ENCODE measurements at places on chromosomes 6 and 20.

DNA sequence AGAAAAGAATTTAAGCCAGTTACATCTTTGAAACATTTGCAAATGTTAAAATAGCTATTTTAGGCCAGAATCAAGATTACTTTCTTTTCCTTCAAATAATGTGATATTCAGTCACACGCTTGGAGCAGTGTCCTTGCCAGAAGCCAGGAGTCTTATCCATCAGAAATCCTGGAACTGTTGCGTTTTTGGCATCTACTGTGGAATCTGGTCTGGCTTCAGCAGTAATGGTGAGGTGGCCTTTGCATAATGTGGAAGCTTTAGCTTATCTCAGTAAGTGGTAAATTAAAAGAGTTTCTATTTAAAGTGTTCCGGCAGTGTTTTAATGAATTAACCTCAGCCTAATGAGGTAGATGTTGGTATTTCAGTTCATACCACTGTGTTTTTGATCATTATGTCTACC is 97.6 kb downstream of the FIG4 start:
- DNase-seq, result no peak

GRCh38 chr6:143684486-143684885 is 6.7 kb downstream of the PHACTR2 start:
- no peak for DNase-seq

DNA sequence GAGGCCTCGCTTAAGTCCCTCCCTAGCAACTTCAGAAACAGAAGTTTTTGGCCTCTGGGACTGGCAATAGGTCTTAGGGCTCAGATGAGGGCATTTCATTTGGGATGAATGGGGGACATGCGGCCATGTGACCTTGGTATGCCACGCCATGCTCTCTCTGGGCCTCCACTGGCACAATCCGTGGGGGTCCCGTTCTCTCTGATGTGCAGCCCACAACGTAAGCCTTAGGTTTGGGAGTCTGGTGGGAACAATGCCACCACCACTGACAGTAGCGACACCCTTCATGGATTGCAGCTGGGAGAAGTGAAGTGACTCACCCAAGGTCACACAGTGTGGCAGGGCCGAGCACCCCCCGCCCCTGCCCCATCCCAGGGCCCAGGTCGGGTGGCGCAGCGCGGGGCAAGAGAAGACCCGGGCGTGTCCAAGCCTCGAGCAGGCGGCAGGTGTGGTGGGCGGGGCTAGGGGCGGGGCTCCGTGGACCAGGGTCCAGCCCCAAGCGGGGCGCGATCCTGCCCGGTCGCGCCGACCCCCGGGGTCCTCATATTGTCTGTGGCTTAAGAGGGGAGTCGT is 864 bp upstream of the CEBPB start:
- DNase-seq, result no peak

DNA sequence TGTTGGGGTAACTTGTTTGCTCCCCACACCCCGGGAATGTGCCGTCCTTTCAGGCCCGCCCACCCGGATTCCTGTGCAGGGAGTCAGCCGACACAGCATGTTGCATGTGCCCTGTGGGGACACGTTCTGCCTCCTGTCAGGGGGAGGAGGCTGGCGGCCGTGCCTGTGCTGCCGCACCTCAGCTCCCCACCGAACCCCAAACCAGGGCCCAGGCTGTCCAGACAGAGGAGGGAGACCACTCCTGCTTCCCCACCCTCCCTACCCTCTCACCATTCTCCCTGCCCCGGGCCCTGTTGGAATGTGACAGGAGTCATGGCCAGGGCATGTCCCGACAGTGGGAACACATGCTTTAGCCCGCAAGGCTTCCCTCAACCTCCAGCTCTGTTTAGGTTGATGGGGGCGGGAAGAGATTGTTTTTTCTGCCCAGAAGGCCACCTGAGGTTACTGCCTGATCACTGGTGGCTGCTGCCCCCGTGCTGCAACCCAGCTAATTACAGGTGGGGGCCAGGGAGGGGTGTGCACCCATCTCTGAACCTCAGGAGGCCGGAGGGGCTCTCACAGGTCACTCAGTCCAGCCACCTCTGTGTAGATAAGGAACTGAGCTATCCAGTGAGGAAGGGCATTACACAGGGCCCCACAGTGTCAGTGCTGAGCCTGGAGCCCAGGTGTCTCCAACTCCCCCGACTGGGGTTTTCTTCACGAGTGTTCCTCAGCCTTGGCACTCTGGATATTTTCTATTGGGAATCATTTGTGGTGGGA is 13.6 kb downstream of the LRRC73 start:
- DNase-seq, result no peak

GRCh38 chr20:57747861-57748481 is 38.2 kb upstream of the PMEPA1 start:
- no peak for DNase-seq

DNA sequence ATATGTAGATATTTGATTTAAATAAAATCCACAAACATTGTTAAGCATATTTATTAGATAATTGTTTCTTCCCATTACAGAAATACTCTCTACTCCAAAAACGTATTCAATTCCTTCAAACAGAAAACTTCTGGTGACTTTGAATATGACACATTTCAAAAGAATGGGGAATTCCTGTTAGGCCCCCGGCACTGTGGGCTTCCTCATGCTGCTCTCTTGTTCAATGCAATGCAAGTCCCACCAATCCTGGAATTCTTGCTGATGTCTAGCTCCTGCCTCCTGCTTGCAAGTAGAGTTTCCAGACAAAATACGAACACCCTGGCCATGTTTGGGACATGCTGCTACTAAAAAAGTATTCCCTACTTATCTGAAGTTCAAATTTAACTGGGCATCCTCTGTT is 544.1 kb downstream of the QKI start:
- no peak for DNase-seq

GRCh38 chr6:71045296-71045695 is 88.4 kb upstream of the B3GAT2 start:
- no peak for DNase-seq

DNA sequence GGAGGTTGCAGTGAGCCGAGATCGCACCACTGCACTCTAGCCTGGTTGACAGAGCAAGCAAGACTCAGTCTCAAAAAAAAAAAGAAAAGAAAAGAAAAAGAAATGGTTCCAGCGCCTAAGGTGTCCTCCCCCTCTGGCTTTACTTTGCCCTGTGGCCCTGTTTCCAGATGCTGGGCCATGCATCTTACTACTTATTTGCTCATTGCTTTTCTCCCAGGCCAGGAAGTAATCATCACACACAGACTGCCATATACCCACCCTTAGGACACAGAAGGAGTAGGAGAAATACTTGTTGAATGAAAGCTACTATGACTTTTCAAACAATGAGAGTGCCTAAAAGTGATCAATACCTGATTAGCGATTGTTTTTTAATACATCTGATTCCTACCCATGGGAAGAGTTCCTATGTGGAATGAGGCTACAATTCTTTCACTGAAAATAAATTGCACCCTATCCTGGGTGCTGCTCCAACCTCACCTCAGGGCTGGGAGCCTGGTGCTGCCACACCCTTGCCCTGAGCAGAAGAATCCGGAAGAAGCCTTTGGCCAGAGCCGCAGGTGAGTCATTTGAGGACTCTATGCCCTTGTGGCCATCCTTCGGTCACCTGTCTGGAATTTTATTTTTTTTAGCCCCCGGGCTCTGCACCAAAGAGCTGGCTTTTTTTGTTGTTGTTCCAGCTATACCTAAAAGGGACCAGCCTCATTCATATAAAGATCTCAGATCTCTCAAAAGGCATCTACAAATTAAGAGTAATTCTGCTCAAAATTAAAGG is 22.7 kb upstream of the TFAP2C start:
- no peak for DNase-seq

DNA sequence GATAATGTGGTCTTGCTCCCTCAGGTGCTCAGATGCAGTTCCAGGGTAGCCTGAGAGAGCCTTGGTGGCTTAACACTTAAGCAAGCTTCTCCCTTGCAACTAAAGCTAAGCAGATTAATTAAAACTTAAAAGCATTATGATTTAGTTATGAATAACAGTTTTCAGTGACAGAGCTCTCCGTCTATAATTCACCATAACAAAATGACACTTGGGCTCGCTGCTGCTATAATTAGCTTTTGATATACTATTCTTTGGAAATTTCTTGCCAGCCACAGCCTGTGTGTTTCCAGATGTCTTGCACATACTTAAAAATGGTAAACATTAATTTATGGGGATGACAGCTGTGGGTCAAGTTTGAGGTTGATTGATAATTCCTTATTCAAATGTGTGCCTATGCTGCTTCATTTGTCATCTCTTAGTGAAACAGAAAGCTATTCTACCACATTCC is 380.5 kb downstream of the TFAP2B start:
- no peak for DNase-seq

GRCh38 chr20:54362283-54362682 is 113.1 kb upstream of the DOK5 start:
- no peak for DNase-seq
